ENCODE measurements at places on chromosomes 6 and 20. TPM values are rescaled to one million over a fixed set of nuclear protein-coding genes. Genes with fewer than 3 reads are reported as not detected.
A peak's percentile ranks its signal among the peaks of the same experiment; 100 is the strongest.

RTF2 gene
- total RNA-seq = 74.3 TPM

GRCh38 chr6:148682990-148683389 lies 63.8 kb upstream of the UST start:
- no peaks in the 10 kb centered on the region for H3K4me1 ChIP-seq
- no peak overlapping the region for H3K27ac ChIP-seq
- no peaks in the 10 kb centered on the region for H3K36me3 ChIP-seq
- H3K4me3 ChIP-seq = no peak overlapping the region
- peaks cover 3% of the 10 kb centered on the region for H3K27me3 ChIP-seq
- DNase-seq = no peak

- H3K27me3 ChIP-seq = no peaks in the 10 kb centered on the region
- H3K27ac ChIP-seq = peak overlapping the region; percentile 43
- peaks cover 62% of the 10 kb centered on the region for H3K4me1 ChIP-seq
- H3K36me3 ChIP-seq = peaks cover 11% of the 10 kb centered on the region
- DNase-seq = peak; percentile 58
- peak overlapping the region; percentile 33 for H3K4me3 ChIP-seq
Observed at GRCh38 chr6:63643862-63644261, 8.3 kb downstream of the PHF3 start.

DNA sequence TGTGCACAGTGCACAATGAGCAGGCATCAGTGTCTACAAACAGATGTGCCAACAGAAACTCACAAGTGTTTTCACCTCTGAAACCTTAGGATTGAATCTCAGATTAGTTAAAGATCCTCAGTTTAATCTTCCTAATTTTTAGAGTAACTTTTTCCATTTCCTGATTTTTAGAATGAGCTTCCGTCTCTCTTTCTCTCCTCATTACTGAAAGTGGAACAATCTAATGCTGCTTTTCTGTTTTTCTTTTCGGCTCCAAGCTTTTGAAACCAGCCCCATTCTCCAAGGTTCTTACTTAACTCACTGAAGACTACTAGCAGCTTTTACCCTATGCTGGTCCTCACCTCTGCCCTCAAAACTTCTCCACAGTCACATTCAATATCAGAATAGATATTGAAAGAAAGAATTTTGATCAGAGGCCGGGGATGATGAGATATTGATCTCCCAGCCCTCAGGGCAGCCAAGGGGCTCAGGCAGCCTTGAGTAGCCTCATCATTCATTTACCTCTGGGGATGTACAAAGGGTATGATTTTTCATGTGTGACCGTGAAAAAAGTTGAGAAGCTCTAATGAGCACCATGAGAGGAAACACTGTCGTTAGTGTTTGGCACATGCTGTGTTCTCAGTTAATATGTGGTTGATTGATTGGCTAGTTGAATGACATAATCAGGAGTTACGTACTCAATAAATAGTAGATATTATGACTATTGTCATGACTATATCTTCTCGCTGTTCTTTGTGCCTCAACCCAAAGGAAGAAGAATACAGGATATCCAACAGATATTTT lies 11.9 kb upstream of the STK38 start:
- no peak for DNase-seq
- H3K4me3 ChIP-seq = no peak overlapping the region
- no peaks in the 10 kb centered on the region for H3K4me1 ChIP-seq
- no peak overlapping the region for H3K27ac ChIP-seq

GRCh38 chr6:113365191-113365590 lies 492.0 kb upstream of the MARCKS start:
- DNase-seq = no peak
- no peak overlapping the region for H3K27ac ChIP-seq
- no peak overlapping the region for H3K4me3 ChIP-seq
- H3K4me1 ChIP-seq = no peaks in the 10 kb centered on the region
- H3K27me3 ChIP-seq = no peaks in the 10 kb centered on the region

GRCh38 chr6:92989656-92990055 lies 429.7 kb downstream of the EPHA7 start:
- H3K27ac ChIP-seq = no peak overlapping the region
- H3K36me3 ChIP-seq = no peaks in the 10 kb centered on the region
- H3K4me1 ChIP-seq = no peaks in the 10 kb centered on the region
- H3K27me3 ChIP-seq = no peaks in the 10 kb centered on the region
- no peak for DNase-seq

Measured in CD4-positive, CD25-positive, alpha-beta regulatory T cell (primary cell).